ENCODE measurements at places on chromosomes 1 and 21.
A peak's percentile ranks its signal among the peaks of the same experiment; 100 is the strongest.

- DNase-seq = no peak
These were observed 8.1 kb downstream of the LRRC53 start for GRCh38 chr1:74504125-74504932.

GRCh38 chr1:171345536-171345935 lies 31.6 kb downstream of the FMO4 start:
- DNase-seq = peak; percentile 7

DNA sequence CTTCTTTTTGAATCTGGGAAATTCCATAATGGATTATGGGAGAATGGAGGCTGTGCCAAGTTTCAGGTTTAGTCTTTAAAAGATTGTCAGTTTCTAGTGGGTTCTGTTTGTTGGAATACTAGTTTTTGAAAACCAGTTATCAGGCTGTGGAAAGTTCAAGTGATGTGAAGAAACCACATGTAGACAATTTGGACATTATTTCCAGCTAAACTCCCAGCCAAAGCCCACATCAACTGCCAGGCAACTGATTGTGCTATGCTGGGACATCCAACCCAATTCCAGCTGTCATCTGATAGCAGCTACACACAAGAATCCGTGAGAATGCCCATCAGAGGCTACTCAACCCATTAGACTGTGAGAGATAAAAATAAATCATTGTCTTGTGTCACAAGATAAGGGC lies 546.1 kb upstream of the ADAMTS5 start:
- DNase-seq = no peak

DNA sequence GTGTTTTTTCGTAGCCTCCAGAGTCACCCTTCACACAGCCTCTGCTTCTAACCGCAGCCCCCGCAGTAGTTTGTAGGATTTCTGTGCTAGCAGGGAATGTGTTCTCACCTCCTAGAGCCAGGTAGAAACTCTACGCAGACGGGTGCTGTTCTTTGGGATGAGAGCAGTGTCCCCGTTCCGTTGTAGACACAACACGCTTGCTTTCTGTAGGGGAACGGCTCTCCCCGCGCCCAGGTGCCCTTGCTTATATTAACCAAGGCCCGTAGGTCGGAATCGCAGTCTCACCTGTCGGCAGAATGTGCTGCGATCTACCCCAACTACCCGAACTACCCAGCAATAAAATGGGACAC lies 111.8 kb upstream of the NBPF11 start:
- DNase-seq = no peak

DNA sequence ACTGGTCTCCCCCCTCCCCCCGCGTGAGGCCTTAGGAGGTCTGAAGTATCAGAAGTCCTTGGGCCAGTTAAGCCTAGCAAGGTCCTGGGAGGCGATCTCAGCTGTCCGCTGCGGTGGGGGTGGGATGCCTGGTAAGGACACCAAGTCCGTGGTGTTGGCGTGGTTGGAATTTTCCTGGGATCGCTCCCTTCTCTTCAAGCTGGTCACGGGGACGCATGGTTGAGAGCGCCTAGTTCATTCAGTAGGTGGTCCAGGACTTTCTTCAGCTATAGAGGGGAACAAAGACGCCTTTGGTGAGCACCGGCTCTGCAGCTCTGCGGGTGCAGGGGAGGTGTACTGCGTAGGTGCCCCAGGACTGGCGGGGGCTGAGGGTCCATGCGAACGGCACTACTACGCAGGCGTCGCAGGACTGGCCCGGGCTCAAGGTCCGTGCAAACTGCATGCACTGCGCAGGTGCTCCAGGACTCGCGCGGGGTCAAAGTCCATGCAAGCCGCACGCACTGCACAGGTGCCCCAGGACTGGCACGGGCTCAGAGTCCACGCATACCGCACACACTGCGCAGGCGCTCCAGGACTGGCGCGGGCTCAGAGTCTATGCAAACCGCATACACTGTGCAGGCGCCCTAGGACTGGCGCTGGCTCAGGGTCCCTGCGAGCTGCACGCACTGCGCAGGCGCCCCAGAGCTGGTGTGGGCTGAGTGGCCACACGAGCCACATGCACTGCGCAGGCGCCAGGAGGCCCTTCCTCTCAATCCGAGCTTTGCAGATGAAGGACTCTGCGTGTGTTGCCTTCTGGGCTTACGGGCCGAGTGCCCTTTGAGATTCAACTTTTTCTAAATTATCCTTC lies 36.6 kb upstream of the HMGN1 start:
- peak; percentile 62 for DNase-seq

DNA sequence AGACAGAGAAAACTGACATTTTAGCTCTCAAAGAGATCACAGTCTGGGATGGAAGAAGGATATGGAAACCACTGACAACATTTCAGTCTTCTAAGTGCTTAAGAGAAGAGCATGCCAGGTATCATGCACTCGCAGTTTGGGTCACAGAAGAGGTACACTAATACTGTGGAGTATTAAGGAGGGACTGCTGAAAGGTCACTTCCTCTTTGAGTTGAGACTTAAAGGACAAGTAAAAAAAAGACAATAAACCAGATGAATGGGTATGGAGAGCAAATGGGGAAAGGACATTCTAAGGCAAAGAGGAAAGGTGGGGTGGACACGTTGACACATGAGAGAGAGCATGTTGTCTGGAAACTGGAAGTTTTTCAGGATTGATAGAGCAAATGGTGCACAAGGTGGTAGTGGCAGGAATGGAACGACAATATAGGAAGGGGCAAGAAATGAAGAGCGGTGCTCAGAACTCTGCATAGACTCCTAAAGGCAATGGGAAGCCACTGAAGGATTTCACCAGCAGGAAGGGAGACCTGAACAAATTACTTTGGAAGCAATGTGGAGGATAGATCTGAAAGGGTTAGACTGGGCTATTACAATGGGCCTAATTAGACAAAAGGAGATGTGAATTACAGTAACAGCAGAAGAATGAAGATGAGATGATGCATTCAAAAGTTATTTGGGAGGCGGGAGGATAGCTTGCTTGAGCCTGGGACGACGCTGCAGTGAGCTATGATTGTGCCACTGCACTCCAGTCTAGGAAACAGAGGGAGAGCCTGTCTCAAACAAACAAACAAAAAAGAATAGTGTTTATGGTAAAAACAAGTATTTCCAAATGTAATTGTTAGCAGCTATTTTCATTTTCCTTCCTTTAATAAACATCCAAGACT lies 11.1 kb downstream of the DIPK1A start:
- peak; percentile 57 for DNase-seq

GRCh38 chr1:218341325-218341724 lies 3.8 kb upstream of the TGFB2 start:
- no peak for DNase-seq

DNA sequence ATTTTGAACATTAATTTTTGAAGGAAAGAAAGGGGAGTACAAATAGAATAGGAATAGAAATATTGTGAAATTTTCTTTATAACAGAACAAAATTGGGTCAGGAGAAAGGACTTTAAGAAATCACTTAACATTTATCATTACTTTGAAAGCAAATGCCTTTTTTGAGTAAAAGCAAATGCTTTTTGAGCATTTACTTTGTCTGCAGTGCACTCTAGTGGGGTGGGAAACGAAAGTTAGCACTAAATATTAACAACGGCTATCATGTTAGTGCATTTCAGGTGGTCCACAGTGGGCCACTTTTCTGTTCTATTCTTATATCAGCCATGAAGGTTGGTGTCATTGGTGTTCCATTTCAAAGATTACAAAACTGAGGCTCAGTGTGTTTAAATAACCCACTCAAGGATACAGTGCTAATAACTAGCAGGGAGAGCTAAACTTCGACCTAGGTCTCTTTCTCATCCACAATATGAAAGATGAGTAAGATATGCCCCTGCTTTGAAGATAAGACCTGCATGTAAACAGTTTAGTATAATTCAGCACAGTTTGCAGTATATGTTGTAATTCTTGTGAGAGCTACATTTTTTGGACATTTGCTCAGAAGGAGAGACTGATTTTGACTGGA lies 13.4 kb downstream of the LRRC8D start:
- no peak for DNase-seq

DNA sequence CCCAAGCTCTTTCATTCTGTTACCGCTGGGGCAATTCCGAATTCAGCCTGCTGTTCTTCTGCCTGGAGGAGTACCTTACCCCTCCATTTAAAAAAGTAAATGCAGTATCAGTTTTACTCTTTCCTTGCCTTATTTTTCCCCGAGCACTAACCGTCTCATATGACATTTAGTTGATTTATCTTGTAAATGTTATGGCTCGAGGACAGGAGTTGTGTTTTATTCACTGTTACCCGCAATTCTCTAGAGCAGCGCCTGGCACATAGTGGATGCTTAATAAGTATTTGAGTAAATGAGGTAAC lies 425 bp upstream of the TADA1 start:
- DNase-seq = no peak

DNA sequence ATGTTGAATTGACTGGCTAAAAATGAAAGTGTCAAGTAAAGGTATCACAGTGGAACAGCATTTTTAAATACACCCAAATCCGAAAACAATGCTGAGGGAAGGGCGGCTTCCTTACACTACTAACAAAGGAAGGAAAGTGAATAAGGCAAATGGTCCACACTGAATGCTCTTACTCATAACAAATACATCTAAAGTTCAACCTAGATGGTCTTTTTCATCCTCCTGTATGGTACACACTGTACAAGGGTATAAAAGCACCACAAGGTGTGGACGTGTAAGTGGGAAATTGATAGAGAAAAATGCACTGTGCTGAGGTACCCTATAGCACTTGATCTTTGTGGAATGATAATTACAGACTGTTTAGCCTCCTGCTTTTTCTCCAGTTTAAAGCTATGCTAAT lies 7.1 kb upstream of the PALMD start:
- DNase-seq = no peak

DNA sequence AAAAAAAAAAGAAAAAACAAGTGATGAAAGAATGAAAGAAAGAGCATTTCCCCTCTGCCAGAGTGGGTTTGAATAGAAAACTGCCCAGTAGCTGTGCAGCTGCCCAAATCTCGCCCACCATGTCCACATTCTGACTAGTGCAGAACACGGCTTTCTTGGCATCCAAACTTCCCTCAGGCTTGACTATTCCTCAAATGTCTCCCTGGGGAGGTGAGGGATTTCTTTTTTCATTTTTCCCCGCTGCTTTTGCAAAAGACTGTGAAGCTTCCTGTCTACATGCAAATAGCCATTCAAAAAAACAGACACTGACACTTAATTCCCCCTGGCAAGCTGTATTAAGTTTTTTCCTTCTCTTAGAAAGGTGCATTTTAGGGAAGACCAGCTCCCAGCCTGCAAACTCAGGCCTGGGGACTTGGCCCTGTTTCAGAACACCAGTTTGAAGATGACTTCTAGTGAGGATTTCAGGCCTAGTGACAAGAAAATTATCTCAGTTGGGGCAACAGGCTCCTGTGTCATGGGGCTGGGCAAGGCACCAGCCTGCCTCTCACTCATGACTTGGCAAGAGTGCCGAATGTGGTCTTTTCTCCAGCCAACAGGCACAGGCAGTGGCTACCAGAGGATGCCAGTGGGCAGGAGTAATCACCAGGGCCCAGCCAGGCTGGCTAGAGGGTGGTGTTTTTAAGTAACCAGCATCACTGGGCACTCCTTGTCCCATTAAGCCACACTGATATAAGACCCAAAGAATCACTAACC lies 178.1 kb upstream of the NFIA start:
- peak; percentile 11 for DNase-seq

- no peak for DNase-seq
These were observed 183.4 kb downstream of the TNFSF18 start for GRCh38 chr1:172867216-172867818.

- no peak for DNase-seq
These were observed 34.3 kb downstream of the PSMG1 start for GRCh38 chr21:39148975-39149374.

- no peak for DNase-seq
These were observed 13.6 kb upstream of the PADI3 start for GRCh38 chr1:17235135-17235885.

DNA sequence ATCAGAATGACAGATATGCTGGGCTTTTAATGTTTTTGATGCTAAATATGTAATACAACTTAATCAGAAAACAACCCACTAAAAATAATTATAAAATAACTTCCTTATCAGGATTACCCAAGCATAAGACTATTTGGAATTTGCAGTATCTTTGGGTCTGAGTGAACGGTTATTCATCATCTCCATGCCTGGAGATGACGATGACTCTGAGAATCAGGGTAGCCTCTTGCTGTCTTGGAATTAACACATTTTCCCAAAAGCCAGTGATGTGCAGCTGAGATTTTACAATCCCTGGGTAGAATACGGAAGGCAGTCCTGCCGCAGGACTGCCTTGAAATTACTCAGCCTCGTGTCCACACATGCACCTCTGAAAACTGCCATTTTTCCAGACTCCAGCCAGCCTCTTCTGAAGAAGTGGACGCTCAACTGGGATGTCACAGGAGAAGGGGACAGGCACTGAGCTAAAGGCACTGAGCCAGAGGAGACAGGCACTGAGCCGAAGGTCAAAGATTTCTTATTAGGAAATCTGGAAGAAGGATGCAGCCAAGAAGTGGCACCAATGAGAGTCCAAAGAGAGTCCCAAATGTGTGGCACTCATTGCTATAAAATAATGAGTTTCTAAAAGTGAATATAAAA lies 85.5 kb downstream of the PGBD5 start:
- DNase-seq = no peak

DNA sequence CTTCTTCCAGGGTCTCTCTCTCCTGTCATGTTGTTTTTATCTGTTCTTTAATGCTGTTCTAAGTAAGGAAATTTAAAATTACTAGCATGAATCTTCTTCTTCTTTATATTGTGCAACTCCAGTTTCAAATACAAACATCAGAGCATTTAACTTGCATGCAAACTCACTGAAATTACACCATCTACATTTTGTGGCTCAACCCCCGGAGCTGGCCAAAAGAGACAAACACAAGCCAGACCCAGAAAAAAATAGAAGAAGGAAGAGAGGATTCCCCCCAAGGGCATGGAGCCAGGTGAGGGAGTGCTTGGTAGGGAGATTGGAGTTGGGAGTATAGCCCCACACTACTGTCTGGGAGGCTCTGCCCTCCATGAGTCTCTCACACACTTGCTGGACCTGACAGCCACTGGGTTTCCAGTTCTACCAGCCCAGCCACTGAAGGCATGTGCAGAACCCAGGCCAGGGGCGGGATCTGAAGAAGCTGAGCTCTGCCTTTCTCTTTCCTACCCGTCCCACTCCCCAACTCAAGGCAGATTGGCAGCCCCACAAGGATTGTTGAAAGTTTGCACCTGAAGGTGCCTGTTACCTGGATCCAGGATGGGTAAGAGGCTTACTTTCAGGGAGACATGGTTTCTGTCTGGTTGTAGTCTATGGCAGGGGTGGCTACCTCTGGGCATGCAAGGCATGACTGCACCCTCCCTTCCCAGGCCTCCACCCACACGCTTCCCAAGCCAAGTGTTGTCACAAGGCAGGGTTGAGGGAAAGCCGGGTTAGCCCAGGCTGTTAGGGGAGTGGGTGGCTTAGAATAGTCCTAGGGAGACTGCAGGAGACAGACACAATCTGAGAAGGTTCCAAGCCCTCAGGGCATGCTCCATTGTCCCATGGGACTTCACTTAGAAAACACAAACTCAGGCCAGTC lies 297.2 kb downstream of the TGFB2 start:
- DNase-seq = no peak

DNA sequence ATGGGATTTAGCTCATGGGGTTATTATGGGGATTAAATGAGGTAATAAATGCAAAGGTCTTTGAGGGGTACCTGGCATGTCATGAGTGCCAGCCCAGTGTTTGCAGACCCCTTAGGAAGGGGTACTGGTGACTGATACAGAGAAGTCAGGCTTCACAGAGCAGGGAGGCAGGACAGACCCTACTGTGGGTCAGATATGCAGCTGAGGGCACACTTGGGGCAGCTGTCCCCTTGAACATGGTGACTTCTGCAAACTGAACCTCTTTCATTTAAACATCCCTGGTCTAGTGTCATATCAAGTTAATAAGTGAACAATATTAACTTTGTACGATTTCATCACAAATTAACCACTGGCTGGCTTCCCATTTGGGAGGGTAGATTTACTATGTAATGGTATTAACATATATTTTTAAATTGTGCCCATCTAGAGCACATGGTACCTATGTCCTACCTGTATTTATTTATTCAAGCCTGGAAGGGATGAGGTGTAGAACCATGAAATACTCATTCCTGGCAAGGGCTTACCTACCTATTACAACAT lies 25.9 kb downstream of the STPG1 start:
- DNase-seq = no peak
